ENCODE measurements at places on chromosomes 13 and 19.

DNA sequence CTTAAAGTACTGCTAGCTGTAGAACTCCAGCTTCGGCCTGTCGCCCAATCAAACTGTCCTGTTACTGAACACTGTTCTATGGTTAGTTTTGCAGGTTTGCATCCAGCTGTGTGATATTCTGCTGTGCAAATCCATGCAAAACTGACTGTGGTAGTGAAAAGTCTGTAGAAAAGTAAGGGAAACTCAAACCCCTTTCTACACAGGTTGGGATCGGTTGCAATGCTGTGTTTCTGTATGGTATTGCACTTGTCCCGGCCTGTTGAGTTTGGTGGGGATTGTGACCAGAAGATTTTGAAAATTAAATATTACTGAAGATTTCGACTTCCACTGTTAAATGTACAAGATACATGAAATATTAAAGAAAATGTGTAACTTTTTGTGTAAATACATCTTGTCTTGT, 3.6 kb downstream of the MIR17HG start:
- DNase-seq, result no peak

DNA sequence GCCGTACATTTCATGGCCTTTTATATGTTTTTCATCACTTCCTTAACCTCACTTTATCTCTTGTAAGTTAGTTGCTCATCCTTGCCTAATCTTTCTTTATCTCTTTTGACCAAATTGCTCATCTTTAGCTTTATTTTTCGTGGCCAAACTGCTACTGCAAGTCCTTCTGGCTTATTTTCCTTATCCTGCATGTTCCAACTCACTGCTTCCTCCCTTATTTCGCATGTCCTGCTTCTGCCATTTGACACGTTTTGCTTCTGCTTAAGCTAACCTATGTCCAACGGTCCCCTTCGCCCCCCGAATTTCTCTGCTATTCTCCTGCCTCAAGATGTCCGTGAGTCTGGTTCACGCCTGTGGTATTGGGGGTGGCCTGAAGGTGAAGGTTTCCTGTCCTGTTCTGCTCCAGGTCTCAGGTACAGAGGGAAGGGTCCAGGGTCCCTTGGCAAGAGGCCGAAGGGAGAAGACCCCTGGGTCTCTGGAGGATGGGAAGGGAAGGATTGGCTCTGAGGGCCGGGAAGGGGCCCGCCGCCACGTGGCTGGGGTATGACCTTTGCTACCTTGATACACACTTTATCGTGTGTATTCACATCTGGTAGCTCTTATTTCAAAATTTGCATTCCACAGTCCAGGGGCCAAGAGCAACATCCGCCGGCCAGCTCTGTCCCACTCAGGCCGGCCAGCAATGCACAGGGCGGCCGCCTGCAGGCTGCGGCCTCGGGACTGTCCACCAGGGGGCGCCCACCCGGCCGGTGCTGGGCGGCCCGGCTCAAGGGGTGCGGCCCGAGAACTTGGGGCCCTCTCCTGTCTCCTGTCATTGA, 2.9 kb upstream of the C19orf85 start:
- peak; percentile 88 for DNase-seq

DNA sequence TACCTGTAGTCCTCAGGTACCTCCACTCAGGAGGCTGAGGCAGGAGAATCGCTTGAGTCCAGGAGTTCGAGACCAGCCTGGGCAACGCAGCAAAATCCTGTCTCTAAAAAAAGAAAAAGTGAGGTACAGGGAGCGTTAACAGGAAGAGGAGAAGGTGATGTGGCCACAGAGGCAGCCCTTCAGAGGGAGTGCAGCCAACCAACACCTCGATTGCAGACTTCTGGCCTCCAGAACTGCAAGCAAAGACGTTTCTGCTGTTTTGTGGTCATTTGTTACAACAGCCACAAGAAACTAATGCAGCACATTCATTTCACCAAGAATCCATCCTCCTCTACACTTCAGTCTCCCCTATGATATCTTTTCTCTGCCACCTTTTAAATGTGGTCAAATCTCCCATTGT, 145.2 kb downstream of the USP12 start:
- DNase-seq, result no peak

GRCh38 chr13:73608711-73609485, 525.3 kb downstream of the KLF12 start:
- no peak for DNase-seq

GRCh38 chr13:82088781-82089180, 1747.9 kb upstream of the SPRY2 start:
- no peak for DNase-seq

DNA sequence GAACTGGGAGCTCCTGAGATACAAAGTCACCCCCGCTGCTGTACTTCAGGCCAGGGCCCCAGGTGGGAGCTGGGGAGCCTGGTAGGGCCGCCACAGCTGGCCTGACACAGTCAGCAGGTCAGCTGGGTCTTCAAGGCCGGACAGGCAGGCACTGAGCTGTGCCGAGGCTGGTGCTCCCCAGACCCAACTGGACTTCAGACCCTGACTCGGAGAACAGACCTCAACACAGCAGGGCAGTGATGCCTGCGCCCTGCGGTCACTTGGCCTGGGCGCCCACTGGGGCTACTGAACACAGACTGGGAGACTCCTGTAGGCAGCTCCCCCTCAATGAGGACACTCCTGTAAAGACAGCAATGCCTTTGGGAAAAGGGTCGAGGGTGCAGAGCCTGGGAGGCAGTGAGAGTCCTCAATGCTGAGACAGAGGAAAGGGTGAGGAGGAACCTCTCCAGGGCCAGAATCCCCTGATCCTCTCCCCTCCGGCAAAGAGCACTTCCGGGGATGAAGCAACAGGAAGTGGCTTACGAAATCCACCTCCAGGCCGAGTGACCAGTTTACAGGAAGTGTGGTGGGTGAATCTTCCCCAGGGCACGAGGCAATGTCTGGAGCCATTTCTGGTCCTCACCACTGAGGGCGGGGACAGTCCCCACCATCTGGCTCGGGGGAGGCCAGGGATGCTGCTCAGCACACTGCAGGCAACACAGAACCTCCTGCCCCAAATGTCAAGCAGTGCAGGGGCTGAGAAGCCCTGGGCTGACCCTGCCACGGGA, 40.8 kb upstream of the ISYNA1 start:
- peak; percentile 90 for DNase-seq

- no peak for DNase-seq
Observed at GRCh38 chr13:104114101-104114500, 1047.9 kb upstream of the SLC10A2 start.

DNA sequence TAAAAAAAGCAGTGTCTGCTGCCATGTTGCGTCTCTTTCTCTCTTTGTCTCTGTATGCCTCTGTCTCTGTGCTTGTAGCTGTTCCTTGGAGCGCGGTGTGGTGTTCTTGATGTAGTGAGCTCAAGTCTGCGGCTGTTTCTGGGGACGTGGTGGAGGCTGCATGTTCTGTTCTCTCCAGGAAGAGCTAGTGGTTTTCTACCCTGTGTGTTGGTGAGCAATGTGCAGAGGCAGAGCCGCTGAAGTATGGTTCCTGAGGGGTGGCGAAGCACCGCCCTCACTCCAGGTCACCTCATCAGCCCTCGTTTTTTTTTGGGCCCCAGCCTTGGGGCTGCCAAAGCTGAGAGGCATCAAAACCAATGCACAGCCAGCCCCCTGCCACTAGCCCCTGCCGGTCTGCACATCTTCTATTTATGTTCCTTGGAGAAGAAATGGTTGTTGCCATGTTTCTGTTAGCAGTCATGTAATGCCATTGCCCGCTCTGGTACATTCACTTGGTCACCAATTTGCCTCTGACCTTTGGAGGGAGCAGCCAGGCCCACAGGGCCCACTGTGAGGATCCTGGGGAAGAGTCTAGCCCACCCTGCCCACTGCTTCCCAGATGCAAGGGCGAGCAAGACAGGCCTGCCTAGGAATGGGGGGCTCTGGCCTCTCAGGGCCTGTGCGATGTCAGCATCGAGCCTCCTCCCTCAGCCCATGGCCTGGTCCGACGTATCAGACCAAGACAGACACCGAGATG, 7.2 kb downstream of the HNRNPL start:
- DNase-seq, result no peak

DNA sequence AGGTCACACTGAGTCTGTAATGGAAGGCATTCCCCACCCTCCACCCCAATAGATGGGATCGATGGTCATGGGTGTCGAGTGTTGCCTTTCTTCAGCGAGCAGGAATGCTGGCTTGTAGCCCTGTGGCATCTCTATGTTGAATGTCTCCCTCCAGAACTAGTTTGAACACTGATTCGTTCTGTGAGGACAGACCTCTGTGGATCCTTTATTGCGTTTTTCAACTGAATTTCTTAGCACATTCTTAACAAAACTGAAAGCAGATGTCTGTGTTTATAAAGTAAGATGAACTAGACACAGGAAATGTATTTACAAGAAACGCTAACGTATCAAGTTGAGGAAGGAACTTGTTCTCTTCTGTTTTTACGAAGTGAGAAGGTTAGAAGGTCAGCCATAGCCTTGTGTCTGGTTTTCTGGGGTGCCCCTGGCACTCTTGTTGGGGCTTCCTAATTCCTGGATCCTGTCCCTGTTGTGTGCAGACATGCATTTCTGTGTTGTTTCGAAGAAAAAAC, 36.8 kb upstream of the TM9SF2 start:
- DNase-seq, result no peak

- DNase-seq, result no peak
Observed at GRCh38 chr13:43041369-43041921, 18.1 kb downstream of the DNAJC15 start.

- peak; percentile 51 for DNase-seq
Observed at GRCh38 chr19:55258476-55258827, 365 bp downstream of the PPP6R1 start.

GRCh38 chr19:3575260-3575741, 2.6 kb downstream of the HMG20B start:
- DNase-seq, result peak; percentile 67

Measured in HuH-7.5 (cell line).